ENCODE measurements at places on chromosomes 4 and X.
A peak's percentile ranks its signal among the peaks of the same experiment; 100 is the strongest.

GRCh38 chrX:27057883-27058282 is 405.3 kb downstream of the PPP4R3C start:
- no peak for DNase-seq

GRCh38 chr4:115433491-115433890 is 320.1 kb upstream of the NDST4 start:
- DNase-seq: peak; percentile 17

DNA sequence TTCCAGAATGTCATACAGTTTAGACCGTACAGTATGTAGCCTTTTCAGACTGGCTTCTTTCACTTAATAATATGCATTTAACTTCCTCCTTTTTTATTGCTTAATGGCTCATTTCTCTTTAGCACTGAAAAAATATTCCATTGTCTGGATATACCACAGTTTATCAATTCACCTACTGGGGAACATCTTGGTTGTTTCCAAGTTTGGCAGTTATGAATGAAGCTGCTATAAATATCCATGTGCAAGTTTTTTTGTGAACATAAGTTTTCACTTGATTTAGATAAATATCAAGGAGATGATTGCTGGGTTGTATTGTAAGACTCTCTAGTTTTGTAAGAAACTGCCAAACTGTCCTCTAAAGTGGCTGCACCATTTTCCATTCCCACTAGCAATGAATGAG is 375.5 kb downstream of the PCDH18 start:
- DNase-seq: no peak

GRCh38 chrX:72216973-72217372 is 21.9 kb downstream of the ERCC6L start:
- no peak for DNase-seq

GRCh38 chr4:56892691-56893090 is 15.0 kb upstream of the REST start:
- no peak for DNase-seq

- DNase-seq: no peak
These were observed 7.1 kb downstream of the NKX3-2 start for GRCh38 chr4:13537011-13537831.

DNA sequence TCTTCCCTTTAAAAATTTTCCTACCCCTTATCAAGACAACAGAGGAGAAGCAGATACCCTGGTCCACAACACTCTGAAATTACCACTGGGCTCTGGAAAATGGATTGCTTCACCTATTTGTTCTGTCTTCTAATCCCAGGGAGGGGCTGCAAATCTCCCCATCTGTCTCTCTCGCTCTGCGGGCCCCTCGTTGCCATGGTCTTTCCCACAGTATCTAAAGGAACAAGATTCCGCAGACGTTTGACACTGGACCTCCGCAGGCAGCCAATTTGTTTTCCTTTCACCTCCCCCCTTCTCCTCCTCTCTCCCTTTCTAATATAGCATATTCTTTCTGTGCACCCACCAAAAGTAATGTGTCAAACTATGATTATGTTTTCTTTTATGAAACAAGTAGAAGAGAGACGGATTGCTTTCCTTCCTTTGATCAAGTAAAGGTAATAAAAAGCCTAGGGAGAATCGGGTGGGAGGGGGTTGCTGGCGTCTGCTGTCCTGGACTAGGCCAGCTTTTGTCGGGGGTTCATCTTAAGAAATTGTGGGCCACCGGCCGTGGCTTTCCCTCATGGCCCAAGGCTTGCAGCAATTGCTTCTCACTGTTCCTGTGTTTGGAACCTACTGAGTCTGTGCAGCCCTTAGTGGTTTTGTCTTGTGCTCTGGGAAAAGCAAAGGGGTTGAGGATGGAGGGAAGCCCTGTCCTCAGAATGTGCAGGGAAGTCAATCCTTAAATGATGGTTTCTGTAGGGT is 81.0 kb downstream of the MGST2 start:
- DNase-seq: no peak

- peak; percentile 30 for DNase-seq
These were observed 294.5 kb downstream of the PDGFC start for GRCh38 chr4:156677131-156677531.

GRCh38 chrX:21408307-21408706 is 34.1 kb downstream of the CNKSR2 start:
- DNase-seq: no peak

DNA sequence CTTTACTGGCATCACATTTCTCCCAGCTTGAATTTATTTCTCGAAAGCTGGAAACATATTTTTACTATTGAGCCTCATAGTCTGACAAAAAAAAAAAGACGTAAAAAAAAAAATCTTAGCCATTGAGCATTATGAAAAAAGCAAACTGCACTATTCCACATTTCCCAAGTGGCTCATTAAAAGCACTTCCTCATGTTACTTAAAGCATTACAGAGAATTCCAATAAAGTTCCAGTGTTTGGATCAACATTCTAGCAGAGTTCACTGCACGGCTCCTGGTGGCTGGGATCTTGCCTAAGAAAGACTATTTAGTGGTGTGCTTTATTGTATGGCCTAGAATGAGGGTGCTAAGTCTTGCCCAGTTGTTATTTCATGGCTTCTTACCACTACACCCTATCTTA is 476.2 kb downstream of the PPARGC1A start:
- no peak for DNase-seq

DNA sequence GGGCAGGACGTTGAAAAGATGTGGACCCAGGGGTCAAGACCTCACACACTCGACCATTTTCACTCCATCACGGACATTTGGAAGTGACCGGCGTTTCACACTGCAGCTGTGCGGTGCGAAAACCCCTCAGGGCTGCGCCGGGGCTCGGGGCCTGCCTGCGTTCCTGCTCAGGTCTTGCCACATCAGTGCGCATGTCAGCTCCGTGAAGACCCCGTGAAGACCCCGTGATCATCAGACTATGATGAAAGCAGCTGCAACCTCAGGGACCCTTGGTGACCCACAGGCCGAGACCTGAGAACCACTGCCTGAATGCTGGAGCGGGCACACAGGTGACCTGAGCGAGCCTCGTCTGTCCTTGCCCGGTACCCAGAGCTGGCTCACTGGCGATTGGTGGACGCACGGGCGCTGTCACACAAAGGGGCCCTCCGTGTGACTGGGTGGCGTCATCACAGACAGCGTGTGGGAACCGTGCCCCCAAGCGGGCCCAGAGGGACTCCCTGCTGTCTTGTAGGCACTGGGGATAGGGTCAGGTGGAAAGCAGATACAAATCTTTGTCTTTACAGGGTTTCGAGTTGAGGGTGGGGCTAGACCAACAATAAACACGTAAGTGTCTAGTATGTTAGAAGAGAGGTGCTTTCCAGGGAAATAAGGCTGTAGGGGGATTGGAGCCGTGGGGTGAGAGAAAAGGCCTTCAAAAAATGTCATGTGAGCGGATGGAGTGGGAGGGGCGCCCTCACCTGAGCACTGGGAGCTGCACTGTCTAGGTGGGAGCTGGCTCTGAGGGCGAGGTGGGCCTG is 12.7 kb downstream of the MSANTD1 start:
- peak; percentile 1 for DNase-seq

DNA sequence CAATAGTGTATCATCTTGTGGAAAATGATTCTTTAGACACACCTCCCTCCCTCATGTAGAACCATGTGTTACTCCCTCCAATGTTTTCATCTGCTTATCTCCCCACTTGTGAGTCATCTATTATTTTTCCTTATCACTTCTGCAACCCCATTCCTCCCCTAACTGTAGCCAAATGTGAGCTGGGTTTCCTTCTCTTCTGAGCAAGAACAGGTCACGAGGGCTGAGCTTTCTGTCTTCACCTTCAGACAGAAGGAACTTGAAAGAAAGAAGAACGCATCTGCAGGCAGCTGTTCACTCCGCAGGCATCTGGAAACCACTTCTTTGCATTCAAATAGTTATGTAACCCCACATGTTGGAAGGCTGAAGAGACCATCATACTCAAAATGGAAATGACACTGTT is 1.8 kb downstream of the PPP1R2C start:
- no peak for DNase-seq
